ENCODE measurements at places on chromosomes 1 and 21.

DNA sequence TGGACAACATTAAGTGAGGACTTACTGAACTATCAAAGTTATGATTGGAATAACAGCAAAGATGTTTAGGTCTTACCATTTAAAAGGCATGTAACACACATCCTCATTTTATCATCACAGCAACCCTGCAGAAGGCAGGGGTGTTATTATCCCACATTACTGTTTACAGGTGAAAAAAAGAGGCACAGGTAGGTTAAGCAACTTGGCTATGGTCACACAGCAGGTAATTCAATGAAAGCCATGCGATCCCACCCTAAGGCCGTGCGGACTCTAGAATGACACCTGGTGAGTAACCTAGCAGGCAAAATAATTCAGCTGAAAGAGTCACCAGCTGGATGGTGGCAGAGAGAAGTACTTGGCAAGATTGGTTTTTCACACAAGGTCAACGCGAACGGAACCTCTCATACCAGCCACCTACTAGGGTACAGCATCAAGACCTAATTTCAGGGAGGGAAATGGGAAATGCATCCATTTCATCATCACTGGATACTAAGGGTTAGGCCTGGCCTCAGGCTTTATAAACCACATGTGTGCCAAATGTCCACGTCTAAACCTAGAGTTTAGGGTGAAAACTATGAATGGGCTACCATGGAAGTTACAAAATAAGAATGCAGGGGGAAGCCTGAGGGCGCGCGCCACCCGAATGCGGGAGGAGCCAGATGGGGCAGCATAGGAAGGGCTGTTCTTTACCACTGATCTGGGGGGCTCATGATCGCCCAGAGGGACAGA lies 85.3 kb downstream of the SLC66A1 start:
- no peak for DNase-seq

GRCh38 chr1:55061000-55061705 lies 21.8 kb downstream of the PCSK9 start:
- DNase-seq: no peak

DNA sequence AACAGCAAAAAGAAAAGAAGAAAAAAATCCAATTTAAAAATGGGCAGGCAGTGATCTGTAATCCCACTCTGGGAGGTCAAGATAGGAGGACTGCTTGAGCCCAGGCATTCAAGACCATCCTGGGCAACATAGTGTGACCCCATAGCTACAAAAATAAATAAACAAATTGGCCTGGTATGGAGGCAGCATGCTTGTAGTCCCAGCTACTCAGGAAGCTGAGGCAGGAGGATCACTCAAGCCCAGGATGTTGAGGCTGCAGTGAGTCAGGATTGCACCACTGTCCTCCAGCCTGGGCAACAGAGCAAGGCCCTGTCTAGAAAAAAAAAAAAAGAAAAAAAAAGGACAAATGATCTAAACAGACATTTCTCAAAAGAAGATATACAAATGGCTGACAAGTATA lies 99.6 kb downstream of the EIF4G3 start:
- DNase-seq: no peak

DNA sequence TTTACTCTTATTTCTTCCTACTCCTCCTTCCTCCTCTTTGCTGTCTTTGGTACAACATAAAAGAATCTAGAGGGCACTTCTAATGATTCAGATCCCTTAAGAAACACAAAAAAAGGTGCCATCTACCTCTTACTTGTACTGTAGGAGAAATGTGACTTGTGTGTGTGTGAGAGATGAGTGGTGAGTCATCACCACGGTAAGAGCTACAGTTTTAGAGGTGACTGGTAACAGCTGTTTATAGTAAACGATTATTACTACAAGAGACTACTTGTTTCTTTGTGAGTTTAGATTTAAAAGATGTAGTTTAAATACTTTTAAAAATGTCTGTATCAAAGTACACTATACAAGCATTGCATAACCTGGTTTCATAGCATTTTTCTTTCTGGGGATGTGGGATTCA lies 40.4 kb downstream of the SLC35D1 start:
- no peak for DNase-seq

GRCh38 chr1:219798283-219799030 lies 129.9 kb downstream of the SLC30A10 start:
- DNase-seq: no peak

DNA sequence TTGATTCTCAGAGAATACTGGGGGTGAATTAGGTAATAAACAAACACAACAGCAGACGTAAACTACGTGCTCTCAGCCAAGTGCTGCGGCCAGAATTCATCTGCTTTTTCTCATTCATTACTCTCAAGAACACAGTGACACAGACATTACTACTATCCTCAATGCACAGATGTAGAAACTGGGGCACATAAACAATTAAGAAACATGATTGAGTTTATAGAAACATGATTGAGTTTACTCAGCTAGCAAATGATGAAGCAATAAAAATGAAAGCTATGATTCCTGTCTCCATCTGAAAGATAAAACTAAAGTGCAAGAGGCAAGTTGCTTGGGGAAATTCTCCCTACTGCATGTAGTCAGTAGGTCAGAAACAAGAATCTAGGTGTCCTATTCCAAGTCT lies 140.5 kb downstream of the IFI44 start:
- DNase-seq: no peak

DNA sequence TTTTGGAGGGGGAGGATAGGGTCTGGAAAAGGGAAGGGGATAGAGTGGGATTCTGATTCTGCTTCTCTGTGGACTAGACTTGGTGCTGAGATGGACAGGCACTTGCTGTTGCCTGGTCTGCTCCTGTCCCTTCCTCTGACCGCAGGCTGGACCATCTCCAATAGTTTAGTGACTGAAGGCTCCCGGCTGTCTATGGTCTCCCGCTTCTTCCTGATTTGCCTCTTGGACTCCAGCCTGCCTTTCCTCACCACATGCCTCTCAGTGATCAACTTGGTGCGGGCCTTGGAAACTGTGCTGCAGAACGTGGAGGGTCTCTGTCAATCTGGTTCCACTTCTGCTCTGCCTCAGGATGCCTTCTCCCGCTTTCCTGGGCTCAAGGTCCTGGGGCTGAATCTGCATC lies 6.3 kb upstream of the ZSCAN20 start:
- peak; percentile 53 for DNase-seq

Measured in Ammon's horn (tissue), 1 donor.